ENCODE measurements at places on chromosomes 2 and 18. TPM values are rescaled to one million over a fixed set of nuclear protein-coding genes. Genes with fewer than 3 reads are reported as not detected.

The PAX3 gene
- total RNA-seq, result not detected

The MC4R gene
- not detected for total RNA-seq

The STRN gene
- 40.4 TPM for total RNA-seq

The HAAO gene
- 31.3 TPM for total RNA-seq

The TANK gene
- 23.9 TPM for total RNA-seq

The DTNA gene
- 41.1 TPM for total RNA-seq

Measured in endodermal cell (in vitro differentiated cells).